Heart right ventricle (tissue), 16 donors: ENCODE measurements at places on chromosomes 1 and 21.
A peak's percentile ranks its signal among the peaks of the same experiment; 100 is the strongest.

DNA sequence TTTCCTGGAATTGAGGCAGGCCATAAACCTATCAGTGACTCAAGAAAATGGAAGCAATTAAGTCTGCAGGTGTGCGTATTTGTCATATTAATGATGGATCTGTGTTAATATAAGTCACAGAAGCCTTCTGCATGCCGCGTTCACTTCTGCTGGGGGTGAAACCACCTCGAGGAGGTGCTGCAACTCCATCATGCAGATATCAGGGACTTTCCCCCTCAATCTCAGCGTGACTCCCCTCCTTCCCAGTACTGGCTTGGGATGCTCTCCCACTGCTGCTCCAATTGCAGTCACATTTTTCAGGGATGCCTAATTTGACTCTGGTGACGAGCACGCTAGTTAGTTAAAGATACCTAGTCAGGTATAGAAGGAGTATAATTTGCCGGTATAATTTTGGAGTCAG, 87.5 kb downstream of the ASTN1 start:
- no peak for DNase-seq

DNA sequence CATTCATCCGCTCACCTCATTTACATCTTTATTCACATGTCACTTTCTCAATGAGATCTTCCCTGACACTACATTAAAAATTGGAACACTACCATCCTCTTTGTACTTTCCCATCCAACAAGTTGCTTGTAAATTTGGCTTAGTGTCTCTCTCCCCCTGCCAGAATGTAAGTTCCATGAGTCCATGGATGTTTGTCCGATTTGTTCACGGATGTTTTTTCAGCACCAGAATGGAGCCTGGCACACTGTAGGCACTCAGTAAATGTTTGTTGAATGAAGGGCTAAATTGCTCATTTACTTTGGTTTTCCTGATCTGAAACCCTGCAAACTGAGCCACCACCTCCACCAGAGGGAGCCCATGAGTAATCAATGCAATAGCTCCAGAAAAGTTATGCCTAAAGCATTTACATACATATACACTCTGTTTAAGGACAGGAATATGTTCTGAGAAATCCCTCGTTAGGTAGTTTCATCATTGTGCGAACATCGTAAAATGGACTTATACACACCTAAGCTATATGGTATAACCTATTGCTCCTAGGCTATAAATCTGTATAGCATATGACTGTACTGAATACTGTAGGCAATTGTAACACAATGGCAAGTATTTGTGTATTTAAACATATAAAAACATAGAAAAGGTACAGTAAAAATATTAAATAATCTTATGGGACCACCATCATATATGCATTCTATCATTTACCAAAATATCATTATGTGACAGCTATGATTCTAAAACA, 2.8 kb upstream of the EYA3 start:
- DNase-seq, result peak; percentile 69

DNA sequence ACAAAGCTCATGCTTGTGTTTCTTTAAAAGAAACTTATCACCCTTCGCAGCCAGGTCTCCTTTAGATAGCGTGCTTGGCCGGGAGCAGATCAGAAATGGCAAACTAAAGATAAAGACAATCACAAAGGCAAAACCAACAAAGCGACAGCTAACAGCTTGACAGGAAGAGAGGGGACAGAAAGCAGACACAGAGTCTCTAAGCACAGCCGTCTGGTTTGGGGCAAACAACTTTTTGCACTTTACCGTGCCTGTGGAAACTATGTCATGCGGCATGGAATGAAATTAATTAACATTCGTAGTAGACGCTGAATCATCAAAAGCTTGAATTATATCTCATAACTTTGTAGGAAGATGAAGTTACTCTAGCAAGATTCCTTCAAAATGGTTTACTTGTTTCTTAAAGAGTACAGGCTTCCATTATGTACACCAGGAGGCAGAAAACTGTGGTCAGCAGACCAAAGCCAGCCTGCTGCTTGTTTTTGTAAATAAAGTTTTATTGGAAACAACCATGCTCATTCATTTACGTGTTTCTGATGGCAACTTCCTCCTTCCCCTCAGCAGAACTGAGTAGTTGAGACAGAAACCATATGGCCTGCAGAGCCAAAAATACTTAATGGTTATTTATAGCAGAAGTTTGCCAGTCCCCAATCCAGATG, 183.2 kb downstream of the KIF26B start:
- DNase-seq, result no peak

DNA sequence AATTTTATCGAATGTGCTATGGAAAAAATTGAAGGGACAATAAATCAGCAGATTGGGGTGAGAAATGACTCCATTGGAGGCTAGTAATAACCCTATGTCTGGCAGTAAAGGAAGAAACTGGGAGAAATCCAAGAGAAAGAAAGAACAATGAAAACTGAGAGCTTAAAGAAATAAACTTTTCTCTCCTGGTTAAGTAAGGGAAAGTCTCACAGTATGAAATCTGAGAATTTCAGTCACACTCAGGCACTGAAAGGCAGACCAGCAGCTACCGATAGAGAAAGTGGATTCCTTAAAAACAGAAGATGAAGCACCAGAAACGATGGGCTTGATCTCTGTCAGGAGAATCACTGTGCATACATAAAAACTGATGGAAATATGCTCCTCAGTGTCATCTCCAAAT, 404.2 kb downstream of the PLPP3 start:
- DNase-seq, result no peak

DNA sequence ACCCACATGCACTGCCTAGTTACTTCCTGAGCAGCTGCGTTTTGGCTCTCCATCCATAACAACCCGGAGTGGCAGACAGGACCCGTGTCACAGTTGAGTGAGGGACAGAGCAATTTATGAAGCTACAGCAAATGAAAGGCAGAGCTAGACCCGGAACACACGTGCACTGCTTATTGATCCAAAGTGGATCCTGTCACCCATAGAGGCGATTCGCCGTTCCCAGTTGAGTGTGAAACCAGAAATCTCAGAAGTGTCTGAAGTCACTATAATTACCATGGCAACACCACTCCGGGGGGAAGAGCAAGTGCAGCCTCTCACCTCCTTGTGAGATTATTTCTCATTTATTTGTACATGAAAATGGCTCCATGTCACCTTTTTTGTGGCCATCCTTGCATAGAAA, 365.2 kb downstream of the DSCAM start:
- no peak for DNase-seq

GRCh38 chr1:95409276-95409675, 175.3 kb downstream of the RWDD3 start:
- DNase-seq, result no peak

DNA sequence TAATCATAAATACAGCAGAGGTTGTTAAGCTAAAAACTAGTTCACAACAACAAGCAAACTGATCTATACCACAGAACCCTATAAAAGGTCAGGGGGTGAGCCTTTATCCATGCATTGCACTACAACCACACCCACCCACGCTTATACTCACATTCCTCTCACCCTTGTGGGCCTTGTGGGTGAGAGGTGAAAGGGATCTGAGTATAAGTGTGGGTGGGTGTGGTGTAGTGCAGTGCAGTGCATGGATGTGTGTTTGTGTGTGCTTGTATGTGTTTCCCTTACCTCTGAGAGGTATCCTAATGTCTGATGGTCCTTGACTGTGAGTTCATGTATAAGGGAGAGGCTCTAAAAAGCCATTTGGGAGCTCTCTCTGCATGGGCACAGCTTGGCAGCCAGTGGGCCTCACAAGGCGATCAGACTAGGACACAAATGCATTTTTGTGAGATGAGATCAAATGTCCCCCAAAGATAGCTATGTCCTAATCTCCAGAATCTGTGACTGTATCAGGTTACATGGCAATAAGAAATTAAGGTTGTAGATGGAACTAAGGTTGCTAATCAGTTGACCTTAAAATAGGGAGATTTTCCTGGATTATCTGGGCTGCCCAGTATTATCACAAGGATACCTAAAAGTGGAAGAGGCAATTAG, 95.5 kb upstream of the DPT start:
- no peak for DNase-seq

GRCh38 chr1:45796946-45797345, 6.5 kb upstream of the MAST2 start:
- DNase-seq, result no peak

DNA sequence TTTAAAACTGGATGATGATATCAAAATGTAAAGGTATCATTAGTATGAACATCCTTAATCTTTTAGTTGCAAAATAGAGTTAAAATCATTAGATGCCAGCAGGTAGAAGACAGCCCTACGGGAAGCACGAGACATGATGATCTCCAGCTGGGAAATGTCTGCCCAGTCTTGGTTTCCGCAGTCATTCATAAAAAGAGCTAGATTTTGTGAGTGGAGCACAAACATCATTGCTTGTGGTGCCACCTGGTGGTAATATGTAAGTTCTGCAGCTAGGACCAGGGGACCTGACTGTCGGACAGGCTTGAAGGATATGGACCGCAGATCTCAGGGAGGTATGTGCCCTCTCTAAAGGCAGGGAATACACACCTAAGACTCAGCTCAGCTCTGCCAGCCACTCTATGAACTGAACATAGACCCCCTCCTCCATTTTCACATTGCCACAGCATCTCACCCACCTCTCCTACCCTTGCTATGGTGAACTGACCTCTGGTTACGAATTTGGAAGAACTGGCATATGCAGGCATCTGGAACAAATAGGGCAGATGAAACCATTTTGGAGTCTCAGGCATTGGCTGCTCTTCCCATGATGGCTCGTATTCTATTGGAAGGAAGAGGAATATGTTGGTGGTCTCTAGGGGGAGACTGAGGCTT, 9.2 kb downstream of the FCMR start:
- peak; percentile 76 for DNase-seq

GRCh38 chr1:244138399-244138798, 87.3 kb downstream of the ZBTB18 start:
- peak; percentile 29 for DNase-seq

DNA sequence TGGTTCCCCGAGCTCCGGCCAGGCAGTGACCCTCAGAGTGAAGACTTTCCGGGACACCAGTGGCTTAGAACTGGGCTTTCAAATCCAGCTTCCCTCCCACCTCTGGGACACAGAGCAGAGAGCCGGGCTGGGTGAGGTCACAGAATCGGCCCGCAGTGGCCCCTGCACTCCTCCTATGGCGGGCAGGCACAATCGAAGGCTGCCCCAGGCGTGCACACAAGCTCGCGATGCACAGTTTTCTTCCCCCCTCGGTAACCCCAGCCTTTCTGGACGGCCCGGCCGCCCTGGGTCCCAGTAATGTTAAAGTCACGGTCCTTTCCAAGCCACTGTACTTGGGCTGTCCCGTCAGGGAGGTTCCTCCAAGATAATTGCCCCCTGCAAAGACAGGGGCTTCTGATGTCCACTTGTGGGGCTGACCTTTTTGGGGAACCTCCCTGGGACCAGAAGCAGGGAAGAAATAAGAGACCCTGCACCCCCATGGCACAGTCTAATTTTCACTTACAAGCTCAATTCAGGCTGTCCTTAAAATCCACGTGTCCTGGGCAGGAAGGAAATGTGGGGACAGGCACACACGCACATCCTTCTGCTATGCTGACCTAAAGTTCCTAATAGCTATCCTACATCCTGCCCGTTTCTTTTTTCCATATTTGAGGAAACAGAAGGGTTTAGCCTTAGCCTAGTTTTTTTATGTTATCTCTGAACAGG, 13.7 kb downstream of the TFF3 start:
- peak; percentile 37 for DNase-seq

DNA sequence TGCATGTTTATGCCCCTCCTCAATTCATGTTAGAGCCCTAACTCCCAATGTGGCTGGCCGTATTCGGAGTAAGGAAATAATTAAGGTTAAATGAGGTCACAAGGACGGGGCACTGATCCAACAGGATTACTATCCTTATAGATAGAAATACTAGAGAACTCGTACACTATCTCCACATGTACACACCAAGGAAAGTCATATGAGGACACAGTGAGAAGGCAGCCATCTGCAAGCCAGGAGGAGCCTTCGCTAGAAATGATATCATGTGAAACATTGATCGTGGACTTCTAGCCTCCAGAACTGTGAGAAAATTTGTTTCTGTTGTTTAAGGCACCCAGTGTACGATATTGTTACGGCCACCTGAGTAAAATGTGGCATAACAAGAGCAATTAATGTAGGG, 79.7 kb downstream of the FAF1 start:
- no peak for DNase-seq

- no peak for DNase-seq
Observed at GRCh38 chr1:198031086-198031485, 113.9 kb downstream of the LHX9 start.

DNA sequence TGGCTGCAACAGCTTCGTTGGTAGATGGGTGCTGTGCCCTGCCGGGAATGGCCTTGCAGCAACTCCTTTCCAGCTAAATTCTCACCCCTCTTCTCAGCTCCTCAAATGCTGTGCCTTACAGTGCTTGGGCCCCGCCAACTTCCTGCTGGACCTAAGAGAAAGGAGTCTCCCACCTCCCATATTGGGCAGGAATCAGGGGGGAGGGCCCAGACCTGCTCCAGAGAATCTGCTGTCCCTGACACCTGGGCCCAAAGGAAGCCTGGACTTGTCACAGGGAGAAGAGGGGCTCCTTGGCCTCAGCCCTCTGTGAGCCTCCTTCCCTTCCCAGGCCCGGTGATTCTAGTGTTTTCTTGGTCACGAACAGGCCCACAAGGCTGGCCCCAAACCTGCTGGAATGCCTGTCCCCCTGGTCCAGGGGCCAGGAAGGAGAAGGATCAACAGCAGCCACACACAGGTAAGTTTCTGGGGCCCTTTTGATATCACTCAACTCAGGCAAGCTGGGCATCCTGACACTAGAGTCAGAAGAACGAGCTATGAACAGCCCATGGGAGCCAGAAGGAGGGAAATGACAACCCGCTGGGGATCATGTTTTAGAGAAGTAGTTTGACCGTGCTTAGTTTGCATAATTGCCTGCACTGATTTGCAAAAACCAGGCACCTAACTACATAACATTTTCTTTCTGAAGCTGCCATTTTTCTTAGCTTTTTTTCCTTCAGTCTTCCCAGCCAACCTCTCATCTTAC, 86.2 kb downstream of the CD247 start:
- no peak for DNase-seq

GRCh38 chr1:213020016-213020415, 4.3 kb upstream of the ANGEL2 start:
- DNase-seq, result no peak

DNA sequence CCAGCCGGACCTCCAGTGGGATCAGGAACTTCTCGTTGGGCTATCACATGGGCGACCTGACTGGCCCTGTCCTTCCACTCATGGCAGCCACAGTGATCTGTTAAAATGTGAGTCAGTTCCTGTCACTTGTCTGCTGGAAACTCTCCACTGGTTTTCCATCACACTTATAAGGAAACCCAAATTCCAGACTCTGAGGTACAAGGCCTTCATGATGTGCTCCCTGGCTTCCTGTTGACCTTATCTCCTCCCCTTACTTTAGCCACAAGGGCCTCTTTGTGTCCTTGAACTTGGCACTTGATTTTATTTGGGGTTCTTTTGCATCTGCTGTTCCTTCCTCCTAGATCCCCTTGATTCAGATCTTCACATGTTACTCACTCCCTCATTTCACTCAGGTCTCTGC, 96.8 kb downstream of the TENT5C start:
- DNase-seq, result no peak

- DNase-seq, result no peak
Observed at GRCh38 chr1:227736814-227737432, 1.7 kb downstream of the SNAP47 start.

DNA sequence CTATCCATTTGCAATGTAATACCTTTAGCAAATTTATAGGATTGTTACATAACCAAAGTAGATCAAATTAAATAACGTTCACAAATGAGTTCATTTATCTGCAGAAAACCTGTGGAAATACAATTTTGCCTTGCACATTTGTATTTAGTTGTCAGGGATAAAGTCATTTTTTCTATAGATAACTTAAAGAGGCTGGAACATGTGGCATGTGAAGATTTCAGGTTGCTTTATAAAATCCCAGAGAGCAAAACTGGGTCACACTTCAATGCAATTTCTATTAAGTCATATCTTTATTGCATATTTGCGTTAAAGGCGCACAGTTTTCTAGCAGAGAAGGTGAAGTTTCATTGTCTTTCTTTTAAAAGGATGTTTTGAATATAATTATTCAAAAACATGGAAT, 342.4 kb downstream of the USP25 start:
- no peak for DNase-seq
